Sigmoid colon (tissue), 7 donors: ENCODE measurements at places on chromosomes 11 and 22. TPM values are rescaled to one million over a fixed set of nuclear protein-coding genes. Genes with fewer than 3 reads are reported as not detected.

C11orf21 gene
- 0.68 TPM for total RNA-seq

OR2AG2 gene
- total RNA-seq = not detected

DUSP18 gene
- 4.3 TPM for total RNA-seq

TLCD5 gene
- 4.1 TPM for total RNA-seq

DNA sequence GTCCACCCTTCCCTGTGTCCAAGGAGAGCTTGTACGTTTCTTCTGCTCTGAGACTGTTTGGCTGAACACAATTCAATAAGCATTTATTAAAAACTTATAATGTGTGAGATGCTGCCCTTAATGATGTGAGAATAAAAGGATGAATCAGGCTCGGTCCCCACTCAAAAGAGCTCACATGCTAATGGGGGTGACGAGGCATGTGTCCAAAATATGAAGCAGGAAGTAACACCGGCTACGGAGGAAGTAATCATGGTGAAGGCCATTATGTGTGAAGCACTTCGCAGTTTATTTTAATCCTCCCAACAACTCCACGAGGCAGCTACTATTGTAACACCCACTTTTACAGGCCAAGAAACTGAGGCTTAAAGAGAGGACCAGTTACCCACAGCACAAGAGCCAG, 3.4 kb upstream of the RASD2 start:
- no peak for DNase-seq

DNA sequence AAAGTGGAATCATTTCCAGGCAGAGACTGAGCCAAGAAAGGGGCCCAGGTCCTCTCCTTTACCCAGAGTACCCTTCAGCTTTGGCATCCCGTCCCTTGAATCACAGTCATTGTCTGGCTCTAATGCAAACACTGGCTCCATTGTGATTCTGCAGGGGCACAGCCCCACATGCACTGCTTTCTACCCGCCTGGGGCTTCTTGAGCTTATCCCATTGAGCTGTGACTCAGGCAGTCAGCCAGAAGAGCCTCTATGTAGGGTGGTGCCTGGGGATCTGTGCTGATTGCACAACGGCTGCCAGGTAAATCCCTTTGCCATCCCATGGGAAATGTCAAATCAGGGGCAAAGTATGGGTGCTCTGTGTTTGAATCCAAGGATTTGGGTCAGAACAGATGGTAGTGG, 88.9 kb downstream of the RASSF10 start:
- DNase-seq = no peak

DNA sequence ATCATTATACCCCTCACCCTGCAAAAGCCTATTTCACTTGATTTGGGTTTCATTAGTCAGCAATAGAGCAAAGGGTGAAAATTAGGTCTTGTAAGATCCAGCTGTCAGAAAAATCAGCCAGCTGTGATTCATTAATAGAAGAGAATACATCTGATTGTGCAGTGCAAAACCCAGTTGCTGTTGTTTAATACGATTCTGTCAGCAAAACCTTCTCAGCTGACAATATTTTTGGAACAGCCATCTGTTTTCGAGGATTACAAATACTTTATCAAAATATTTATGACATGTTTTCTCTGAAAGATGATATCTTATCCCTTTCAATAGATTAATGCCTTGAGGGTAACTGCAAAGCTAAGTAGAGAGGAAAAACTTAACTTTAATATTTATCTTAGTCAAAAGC, 1354.0 kb upstream of the RAG2 start:
- no peak for DNase-seq

GRCh38 chr11:66845876-66846212, 2.6 kb downstream of the RCE1 start:
- peak; percentile 35 for DNase-seq

GRCh38 chr11:17588166-17588565, 41.1 kb downstream of the OTOG start:
- peak; percentile 26 for DNase-seq

DNA sequence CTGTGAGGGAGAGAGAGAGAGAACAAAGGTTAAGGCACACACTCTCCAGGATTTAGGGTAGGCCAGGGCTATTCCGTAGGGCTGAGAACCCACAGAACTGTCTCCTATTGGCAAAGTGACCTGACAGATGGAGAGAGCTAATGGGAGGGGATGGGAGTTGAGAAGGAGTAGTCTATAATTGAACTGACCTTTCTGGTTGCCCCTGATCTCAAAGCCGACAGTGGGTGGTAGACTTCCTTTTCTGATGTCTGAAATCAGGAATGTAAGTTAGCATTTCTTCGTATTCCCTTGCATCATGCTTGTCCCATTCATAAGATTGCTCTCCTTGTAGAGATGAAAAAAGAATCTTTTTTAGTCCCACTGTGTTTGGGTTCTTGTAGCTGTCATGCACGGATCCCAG, 210.1 kb downstream of the NTM start:
- no peak for DNase-seq

GRCh38 chr22:23523713-23524112, 56.4 kb downstream of the IGLL1 start:
- DNase-seq = no peak

DNA sequence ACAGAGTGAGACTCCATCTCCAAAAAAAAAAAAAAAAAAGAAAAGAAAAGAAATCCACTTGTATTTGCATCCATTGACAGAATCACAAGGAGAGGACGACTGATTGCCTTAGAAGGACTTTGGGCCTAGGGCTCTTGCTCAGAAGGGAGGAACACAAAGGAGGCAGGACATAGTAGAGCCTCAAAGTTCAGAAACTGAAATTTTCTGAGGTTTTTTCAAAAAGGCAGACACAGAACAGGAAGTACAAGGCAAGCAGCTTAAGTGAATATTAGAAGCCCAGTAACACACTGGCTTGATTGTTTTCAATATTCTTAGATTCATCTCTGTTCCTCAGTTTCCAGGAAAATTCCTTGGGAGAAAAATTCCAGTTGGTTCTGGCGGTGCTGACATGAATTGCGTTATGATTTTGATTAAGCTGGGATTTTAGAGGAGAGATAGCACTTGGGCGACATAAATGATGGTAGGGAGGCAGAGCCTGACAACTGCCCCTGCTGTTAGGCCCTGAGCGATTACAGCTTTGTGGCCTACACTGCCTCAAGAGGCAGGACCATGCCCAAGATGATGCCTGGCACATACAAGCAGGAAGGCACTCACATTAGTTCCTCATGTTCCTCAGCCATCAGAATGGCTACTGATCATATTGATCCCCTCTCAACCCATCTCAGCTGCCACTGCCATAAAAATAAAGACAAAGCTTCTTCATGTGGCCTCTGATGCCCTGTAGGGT, 15.3 kb downstream of the CLPB start:
- peak; percentile 14 for DNase-seq

GRCh38 chr11:1127664-1128162, 30.0 kb upstream of the MUC5AC start:
- peak; percentile 54 for DNase-seq
